ENCODE measurements at places on chromosomes 5 and 9.

- DNase-seq = no peak
These were observed 946.0 kb downstream of the NR2F1-AS1 start for GRCh38 chr5:92635001-92635461.

- DNase-seq = no peak
These were observed 605.0 kb downstream of the RAB3C start for GRCh38 chr5:59187857-59188256.

- no peak for DNase-seq
These were observed 994.8 kb upstream of the WWC1 start for GRCh38 chr5:167296661-167297060.

DNA sequence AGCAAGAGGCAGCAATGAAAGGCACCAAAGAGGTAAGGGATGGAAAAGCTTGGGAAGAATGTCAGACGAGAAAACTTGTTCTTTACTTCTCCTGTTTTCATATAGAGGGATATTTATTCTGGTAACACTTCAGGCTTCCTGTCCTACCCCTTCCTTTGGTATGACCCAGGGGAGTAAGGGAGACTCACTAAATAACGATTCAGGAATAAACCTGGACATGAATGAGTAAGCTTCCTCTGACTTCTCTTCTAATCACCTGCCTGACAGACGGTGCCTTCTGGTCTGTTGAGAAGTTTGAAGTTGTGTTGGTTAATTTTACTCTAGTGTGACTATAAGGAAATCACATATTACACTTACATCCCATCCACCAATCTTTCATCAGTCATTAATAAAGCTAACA, 461.2 kb downstream of the CDH12 start:
- no peak for DNase-seq

- no peak for DNase-seq
These were observed 43.4 kb downstream of the NKX2-5 start for GRCh38 chr5:173191561-173191960.

GRCh38 chr9:14207352-14207995, 106.5 kb downstream of the NFIB start:
- DNase-seq = no peak

GRCh38 chr9:26334706-26335105, 557.9 kb downstream of the CAAP1 start:
- no peak for DNase-seq

GRCh38 chr9:131635285-131635684, 90.0 kb downstream of the PRRT1B start:
- peak; percentile 97 for DNase-seq

- DNase-seq = no peak
These were observed 274.6 kb downstream of the ANXA1 start for GRCh38 chr9:73426269-73426668.

- no peak for DNase-seq
These were observed 559 bp downstream of the SLC38A9 start for GRCh38 chr5:55711507-55712022.
